Stimulated activated CD4-positive, alpha-beta T cell treated with anti-CD3 and anti-CD28 coated beads, Interleukin-1b, Interleukin-23, amount 100 ng/mL, for 4 hours (primary cell): ENCODE measurements at places on chromosomes 2 and 18.

DNA sequence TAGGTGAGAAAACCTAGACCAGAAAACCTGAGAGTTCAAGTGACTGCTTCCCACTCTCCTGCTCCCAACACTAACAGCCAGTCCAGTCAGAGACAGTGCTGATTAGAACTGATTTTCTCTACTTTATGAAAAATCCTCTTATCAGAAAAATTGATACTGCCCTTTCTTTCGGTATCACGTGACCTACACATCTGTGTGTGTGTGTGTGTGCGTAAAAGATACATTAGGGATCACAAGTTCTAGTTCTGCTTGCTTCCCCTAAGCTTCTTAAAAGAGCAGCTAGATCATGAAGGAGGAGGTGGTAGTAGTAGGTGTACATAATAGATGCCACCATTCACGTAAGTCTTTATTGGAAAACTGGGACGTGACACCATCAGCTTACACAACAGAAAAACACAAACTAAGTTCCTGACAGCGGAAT, 1.5 kb downstream of the ARL5A start:
- DNase-seq, result no peak

DNA sequence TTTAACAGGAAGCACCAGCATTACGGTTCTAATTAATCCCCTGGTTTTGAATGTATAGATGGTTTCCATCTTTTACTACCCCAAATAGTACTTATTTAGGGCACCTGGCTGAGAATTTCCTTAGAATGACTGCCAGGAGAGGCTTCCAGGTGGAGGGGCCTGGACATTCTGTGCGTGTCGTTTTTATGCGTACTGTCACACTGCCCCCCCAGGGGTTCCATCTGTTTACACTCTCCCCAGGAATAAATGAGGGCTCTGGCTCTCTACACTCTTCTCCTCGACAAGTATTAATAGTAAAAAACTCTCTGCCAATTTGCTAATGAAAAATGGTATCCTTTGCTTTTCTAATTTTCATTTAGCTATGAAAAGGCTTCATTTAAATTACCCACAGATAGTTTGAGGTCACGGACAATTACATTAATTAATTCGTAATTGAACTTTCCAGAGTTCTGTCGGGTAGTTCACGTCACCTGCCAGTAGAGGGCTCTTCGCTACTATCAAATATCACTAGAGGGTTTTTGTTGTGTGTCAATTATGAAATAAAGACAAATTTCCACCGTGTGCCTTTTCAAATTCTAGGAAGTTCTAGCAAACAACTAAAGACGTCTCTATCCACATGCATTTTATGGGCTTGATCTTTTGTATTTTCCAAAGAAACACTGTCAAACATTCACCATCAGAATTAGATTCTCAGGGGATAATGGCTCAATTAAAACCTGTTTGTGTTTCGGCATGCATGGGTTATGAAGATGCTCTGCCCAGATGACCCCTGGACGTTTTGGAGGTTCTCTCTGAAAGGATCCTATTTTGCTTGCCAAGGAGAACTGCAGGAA, 88.8 kb upstream of the ASB18 start:
- DNase-seq, result no peak

- DNase-seq, result no peak
Measured at GRCh38 chr2:31748041-31748440, 167.3 kb upstream of the SRD5A2 start.

DNA sequence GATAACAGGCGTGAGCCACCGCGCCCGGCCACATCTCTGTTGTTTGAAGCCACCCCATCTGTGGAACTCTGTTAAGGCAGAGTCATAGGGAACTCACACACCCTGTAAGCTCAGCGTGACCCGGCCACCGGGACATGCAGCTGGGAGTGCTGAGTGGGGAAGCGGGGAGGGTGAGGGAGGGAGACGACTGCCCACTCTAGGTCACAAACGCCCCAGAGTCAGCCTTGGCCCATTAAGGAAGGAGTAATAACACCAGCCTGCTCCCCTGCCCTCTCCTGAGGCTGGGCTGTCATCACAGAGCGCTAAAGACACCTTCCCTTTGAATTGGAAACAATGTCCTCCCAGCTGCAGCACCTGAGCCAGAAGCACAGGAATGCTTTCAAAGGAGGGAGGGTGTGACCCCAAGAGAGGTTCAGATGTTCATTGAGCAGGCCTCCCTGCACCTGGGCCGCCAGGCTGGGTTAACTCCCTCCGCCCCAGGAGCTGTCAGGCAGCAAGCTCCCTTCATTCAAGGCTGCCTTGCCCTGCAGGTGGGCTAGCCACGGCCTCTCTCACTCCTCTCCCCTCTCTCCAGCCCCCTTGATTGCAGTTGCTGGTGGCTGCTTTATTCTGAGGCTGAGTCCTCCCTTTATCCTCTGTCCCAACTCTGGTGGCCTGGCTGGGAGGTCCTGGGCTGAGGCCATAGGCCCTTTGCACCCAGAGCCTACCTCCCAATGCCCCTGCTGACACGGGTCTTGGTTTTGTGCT, 77.2 kb upstream of the HPCAL1 start:
- DNase-seq, result no peak

GRCh38 chr2:108263401-108263800, 23.6 kb downstream of the SULT1C3 start:
- DNase-seq, result no peak

DNA sequence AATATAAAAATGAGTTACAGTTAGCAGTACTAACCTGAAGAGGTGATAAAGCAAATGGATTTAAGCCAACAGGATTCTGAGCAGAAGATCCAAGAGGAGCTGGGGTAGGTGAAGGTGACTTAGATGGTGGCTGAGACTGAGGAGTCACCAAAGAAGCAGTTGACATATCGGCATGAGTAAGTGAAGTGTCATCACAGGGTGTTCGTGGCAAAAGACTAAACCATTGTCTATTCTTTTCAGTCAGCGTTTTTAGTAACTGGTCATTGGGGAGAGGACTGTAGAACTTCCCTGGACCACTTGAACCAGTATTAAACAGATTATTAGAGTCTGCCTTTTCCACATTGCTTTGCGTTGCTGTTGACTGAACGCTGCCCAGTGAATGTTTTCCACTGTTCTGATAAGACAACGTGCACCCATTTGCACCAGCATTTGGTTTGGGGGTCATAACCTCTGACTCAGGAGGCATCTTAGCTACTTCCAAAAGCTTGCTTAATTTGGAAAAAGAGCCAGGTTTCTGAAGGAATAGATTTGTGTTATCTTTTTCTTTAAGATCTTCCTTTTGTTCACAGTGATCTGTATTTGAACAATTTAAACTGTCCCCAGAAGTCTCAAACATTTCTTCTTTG, 63.3 kb upstream of the WDSUB1 start:
- DNase-seq, result no peak

- no peak for DNase-seq
Measured at GRCh38 chr18:29056800-29057199, 879.9 kb upstream of the CDH2 start.

GRCh38 chr2:103003750-103004260, 242.0 kb downstream of the TMEM182 start:
- DNase-seq, result no peak

DNA sequence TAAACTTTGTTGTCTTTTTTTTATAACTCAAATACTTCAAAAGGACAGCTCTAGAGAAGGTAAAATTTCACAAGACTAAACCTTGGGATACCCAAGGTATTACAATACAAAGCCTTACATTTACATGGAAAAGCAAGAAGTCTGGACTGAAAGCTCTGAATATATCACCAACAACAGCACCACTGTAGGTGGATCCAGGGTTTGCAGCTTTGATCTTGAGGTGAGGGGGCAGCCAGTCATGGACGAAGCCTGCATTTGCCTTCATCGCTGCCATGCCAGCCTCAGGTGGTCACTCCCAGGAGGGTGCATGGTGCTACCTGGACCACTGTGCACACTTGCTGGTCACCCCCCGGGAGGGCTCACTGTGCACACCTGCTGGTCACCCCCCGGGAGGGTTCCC, 36.6 kb downstream of the RBFA start:
- DNase-seq, result no peak

DNA sequence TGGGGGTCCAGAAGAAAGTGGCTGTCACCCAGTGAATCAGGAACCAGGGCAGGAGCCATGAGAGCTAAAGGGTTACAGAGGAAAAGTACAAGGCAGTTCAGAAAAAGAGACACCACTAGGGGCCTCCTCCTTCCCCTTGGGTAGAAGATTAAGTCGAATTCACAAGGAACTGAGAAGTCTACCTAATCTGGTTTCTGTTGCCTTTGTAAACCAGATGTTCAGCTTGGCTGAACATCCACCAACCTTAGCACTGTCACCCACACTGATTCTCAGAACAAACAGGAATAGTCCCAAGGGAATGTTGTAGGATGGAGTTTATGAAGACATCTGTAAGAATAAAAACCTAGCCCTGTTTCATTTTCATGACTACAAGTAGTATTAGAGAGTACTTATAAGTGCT, 90.4 kb upstream of the NOSTRIN start:
- no peak for DNase-seq

DNA sequence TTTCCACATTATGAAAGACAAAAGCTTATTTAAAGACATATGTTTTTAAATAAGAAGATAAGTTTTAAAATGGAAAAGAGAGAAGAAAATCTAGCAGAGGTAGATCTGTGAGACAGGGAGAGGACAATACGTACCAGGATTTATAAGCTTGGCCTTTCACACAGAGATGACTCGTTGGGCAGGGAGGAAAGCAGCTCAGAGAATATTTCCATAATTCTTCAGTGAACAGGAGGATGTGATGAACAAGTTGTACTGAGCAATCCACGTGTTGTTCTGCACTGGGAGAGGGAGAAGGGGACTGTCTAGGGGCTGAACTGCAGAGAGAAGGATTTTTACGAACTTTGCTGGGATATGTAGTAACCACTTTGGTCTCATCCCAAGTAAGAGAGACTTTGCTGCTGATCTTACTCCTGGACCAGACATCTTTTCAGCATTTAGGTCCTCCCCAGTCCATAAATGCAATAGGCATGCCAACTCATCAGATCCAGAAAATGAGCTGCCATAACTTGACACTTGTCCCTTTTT, 162.5 kb upstream of the SETBP1 start:
- no peak for DNase-seq

- no peak for DNase-seq
Measured at GRCh38 chr2:148751907-148752306, 107.4 kb downstream of the EPC2 start.

DNA sequence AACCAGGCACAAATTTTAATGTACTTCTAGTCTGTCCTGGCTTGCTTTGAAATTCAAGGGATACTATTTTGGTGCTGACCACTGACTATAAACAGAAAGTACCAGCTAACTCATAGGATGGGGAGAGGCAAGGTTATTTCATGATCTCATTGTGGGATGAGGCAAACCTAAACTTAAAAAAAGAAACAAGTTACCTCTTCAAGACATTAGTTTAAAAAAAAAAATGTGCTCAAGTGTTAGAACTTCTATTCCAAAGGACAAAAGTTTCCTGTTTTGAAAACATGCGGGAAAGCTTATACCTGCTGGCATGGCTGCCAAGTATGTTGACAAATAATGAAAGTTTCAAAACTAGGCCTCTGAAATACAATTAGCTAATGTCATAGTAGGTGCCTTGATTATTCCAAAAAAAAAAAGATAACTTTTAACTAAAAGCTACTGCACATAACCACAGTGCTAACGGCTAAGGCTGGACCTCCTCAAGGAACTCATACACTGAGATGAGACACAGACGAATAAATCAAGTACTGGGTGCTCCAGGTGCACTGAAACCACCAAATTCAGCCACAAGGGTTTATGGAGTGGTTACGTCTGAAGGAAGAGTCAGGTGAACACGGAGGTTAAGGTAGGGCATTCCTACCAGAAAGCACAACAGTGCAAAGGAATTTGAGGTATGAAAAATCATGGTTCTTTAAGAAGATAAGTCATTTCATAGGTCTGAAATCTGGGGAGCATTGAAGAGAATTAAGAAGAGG, 38.1 kb downstream of the TMEM131 start:
- DNase-seq, result no peak

DNA sequence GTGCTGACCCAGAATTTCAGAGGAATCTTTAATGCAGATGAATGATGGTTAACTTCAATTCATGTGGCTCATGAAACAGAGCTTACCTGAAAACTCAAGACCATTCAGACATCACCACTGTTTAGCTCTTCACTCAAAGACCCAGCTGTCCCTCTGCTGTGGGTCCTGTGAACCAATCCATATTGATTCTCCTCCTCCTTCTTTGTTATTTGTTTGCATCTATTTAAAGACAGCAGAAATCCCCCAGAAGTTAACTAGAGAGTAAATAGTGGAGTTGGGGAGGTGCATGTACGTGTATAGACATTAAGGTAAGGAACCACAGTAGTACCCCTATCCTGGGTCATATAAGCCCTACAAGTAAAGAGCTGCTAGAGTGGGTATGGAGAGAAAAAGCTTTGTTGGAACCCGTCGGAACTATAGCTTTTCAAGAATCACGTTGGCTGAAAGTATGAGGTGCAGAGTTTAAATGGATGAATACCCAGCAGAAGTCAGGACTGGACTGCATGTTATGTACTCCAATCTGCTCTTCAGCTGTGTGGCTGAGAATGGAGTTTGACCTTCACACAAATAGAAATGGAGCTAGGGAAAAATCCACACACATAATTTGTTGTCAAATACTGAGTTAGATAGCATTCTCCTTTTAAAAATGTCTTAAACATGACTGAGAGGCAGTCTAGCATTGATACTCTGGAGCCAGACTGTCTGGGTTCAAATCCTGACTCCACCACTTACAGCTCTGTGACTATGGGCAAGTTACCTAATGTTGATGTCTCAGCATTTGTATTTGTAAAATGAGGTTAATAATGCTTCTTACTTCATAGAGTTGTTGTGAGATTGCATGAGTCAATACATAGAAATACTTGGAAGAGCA, 81.7 kb upstream of the HK2 start:
- DNase-seq, result no peak

- DNase-seq, result no peak
Measured at GRCh38 chr2:80292474-80292873, 12.1 kb downstream of the LRRTM1 start.

DNA sequence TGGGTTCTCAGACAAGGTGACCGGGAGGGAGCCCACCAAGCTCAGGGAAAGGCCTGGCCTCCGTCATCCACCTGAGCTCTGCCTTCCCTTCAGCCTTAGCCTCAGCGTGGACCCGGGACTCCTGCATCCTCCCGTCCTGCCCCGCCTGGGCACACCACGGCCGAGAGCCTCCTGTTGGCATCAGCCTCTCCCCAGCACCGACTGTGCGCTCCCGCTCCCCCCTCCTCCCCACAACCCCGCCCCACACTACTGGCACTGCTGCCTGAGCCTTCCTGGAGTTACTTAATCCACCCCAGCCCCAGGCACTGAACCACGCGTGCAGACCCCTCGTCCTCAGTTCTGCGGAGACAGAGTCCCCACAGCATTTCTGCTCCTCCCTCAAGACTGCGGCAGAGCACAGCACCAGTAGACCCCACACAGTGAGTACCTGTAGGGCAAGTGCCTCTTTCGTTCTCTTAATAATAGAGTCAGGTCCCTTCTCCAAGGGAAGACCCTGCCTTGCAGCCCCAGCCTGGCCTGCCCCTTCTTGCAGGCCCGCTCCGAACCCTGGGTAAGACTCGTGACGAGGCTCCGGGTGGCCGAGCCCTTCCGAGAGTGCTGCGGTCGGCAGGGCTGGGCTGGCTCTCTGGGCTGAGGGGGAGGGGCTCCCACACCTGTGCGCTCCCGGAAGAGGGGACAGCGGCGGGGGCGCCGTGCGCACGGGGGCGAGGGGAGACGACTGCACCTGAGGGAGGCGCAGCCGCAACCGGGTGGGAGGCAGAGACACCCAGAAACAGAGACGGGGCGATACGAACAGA, at the start of gene AMER3:
TSS of gene AMER3 (plus strand) at position 285 of the 797 bp plus-strand sequence. CDS start 6,533 bp downstream, outside the sequence.
- no peak for DNase-seq
